Stimulated activated naive CD4-positive, alpha-beta T cell (primary cell): ENCODE measurements at places on chromosomes 11 and 22.

DNA sequence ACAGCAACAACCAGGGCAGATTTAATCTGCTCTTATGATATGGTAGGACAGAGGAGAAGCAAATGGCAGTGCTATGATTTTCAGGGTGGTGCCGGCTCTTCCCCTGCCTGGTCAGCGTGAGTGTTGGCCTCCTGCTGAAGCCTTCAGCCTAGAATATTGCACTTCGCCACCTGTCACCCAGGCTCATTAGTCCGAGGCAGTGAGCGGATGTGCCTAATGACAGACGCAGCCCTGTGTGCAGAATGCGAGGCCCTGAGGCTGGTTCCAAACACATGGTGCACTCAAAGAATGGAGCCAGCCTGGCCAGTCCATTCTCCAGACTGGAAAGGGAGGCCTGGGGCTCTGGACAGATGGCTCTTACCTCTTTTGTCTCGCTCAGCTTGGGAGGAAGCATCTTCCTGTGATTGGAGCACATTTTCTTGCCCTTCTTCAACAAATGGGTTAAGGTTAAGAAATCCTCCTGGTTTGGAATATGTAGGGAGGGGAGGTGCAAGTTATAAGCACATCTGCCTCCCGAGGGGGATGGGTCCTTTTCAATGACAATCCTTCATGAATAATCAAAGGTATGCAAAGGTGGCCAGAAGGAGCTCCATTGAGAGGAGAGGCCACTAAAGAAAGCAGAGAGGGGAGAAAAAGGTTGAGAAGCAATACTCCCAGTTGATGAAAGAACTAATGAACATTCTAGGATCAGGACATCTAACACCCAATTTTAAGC is 39.7 kb upstream of the GALNT18 start:
- no peak for DNase-seq

DNA sequence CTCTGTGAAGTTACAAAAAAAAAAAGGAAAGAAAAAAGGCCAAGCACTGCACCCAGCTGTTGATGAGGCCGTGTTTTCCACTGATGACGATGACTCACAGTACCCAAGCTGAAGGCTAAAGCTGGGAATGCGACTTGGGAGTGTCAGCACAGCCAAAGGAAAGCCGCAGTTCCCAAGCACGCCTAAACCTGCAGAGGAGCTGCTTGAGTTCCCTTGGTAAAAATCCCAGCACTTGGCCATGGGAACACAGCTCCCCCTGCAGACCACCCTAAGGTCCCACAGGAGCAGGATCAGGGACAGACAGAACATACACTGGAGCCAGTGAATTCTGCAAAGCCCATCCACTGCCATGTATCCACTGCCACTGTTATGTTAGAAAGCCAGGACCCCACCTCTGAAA is 39.9 kb downstream of the SERGEF start:
- no peak for DNase-seq

DNA sequence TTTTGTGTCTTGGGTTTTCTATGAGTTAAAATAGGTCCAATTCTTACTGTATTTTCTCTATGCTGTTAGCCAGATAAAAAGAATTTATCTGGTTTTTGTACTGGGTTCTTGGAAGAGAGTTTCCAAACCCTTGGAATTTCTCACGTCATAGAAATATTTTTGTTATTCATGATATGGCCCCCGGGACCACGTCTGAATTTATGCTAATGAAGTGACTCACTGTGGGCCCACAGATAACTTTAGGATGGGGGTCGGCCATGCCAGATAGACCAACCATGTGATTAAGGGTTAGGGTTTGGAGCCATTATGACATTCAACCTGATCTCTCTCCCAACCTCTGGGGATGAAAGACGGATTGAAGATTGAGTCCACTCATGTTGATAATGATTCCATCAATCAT is 35.6 kb upstream of the DDI1 start:
- no peak for DNase-seq

DNA sequence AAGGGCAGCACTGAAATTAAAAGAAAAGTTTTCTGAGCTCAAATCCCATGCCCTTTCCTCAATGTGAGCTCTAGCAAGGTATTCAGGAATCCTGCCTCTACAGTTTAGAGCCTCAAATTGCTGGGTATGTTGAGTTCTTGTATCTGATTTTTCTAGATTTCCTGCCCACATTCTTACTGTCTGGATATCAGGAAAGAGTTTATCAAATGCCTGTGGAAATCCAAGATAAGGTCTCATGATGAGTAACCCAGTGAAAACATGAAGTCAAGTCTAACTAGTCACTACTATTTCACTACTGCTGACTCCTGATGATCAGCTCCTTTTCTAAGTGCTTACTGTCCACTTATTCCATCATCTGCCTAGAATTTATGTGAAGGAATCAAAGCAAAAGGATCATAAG is 29.8 kb downstream of the LIMK2 start:
- no peak for DNase-seq

DNA sequence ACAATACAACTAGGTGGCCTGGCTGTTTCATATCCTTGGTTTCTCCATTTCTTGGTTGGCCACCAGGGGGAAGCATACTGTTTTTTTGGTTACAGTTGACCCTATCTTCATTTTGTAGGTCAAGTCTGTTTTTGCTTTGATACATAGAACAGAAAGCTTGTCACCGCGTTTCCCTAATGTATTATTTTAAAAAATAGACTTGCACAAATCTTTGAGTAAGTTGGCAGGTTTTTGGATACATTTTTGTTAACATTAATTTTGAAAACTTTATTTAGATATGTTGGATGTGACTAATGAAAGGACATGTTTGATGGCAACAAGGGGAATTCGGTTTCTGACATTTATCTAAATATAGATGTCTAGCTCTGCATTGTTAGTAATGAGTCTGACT is 3.0 kb downstream of the NCR3LG1 start:
- DNase-seq = peak; percentile 44

DNA sequence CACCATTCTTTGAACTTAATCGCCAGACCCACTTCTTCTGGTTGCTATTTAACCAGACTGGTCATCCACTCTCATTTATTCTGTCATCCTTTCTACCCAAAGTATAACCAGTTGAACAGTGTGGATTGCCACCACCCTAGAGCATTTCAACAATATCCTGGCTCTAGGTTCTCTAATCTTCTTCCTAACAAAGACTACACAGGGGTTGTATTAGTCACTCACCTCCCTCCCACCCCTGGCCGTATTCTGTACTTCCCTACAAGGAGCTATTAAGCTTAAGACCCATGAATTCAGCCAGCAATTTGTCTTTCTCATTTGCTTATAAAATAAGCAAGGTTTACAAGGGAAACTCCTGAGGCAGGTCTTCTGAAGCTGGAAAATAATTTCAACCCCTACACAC is 46.9 kb upstream of the CEP126 start:
- no peak for DNase-seq

DNA sequence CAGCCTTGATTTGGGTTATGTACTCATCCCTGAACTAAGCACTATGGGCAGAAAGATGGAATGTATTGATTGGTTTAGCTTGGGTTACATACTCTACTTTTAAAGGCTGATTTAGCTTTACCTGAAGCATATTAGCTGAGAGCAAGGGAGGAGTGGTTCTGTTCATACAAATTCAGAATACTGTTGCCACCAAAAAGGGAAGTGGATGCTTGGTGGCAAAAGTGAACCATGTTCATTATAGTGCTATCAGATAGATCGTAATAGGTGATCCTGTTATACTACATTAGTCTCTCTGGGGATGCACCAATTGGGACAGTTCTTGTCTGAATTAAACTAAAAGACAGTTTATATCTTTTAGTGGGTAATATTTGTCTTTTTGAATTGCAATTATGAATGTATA is 44.5 kb upstream of the RRM1 start:
- DNase-seq = no peak
